ENCODE measurements at places on chromosomes 4 and X.

DNA sequence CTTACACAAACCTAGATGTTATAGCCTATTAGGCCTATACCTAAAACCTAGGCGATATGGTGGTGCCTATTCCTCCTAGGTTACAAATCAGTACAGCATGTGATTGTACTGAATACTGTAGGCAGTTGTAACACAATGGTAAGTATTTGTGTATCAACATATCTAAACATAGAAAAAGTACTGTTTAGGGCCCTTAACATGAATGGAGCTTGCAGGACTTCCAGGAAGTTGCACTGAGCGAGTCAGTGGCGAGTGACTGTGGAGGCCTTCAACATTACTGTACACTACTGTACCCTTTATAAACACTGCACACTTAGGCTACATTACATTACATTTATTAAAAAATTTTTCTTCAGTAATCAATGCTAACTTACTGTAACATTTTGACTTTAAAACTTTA, 37.8 kb downstream of the WWC2 start:
- no peak for DNase-seq

DNA sequence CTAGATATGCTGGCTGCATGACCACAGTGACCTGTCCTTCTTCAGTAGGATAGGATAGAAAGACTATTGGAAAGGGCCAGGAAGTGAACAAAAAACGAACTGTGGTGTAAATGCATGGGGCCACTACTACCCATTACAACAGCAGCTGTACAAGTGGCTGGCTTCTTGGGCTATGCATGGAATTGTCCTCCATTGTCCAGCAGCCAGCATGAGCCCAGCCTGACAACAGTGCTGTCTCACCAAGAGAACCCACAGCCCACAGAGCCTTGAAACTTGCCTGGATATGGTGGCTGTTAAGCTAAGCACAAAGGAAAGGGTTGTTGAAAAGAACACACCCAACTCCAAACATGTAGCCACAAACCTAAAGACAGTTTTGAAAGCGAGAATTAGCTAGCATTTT, 330.2 kb upstream of the F9 start:
- no peak for DNase-seq

DNA sequence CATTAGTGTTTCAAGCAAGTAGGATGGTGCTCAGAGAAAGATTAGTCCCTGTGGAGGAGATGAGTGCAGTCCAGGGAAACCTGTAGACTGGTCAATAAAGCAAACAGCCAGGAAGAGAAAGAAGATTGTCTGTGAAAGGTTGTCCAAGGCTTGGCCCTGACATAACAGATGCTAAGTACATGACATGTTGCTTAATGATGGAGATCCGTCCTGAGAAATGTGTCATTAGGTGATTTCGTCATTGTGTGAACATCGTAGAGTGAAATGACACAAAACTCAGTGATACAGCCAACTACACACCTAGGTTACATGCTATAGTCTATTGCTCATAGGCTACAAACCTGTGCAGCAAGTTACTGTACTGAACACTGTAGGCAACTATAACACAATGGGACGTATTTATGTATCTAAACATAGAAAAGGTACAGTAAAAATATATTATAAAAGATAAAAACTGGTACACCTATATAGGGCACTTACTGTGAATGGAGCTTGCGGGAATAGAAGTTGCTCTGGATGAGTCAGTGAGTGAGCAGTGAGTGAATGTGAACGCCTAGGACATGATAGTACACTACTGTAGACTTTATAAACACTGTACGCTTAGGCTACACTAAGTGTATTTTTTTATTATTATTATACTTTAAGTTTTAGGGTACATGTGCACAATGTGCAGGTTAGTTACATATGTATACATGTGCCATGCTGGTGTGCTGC, 9.0 kb upstream of the PRSS48 start:
- no peak for DNase-seq

DNA sequence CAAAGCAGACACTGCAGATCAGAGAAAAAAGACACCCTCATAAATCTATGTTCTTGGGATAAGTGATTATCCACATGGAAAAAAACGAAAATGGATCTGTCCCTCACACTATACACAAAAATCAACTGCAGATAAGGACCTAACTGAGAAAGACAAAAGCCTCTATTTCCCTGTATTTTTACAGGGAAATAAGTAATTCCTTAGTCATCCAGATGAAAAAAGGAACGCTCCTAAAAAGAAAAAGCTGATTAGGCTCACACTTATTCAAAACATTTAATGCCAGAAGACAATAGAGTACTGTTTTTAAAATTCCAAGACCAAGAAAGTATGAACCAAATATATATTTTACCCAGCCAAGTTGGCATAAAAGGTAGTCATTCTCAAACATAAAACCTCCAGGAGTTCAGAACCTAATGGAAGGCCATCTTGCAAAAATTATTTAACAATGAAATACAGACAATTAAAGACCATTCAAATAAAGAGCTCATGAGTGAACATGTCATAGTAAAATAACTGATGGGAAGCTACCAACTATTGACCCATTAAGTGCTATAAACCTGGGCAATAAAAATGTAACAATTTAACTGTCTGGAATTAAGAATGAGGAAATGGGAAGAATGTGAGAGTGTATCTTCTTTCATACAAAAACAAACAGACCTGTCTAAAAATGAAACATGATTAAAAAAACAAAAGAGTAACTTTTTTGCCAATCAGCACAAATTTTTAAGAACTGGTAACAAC, 20.4 kb downstream of the PAPSS1 start:
- no peak for DNase-seq

DNA sequence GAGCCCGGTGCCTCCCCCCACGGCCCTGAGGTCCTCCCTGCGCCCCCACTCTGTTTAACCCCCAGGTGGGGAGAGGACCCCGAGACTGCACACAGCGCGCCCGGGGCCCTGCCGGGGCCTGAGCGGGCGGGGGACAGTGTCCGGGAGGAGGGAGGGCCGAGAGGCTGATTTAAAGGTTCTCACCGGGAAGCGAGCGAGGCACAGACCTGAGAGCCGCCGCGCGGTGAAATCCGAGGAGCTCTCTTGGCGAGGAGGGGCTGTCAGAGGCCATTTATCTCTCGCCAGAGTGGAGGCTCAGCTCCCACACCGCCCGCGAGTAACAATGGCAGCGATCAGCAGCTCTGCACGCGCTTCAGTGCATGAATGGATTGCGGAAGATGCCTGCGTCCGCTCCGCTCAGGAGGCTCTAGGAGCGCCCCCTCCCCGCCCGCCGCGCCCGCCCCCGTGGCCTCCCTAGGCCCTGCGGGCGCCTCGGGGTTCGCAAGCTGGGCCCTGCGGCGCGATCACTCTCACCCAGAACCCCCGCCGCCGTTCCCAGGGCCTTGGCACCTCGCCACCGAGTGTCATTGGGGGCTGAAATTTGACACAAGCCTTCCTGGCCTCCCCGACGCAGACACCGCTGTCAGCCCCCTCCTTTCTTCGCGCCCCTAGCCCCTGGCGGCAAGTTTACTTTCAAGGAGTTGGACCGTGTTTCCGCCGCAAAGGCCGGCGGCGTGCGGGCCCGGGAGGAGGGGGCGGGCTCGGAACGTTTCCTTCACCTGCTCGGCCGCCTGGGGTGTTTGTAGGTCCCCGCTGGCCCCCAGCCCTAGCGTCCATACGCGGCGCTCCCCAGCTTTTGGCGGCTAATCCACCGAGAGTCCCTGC, 48.7 kb upstream of the BCOR start:
- no peak for DNase-seq

DNA sequence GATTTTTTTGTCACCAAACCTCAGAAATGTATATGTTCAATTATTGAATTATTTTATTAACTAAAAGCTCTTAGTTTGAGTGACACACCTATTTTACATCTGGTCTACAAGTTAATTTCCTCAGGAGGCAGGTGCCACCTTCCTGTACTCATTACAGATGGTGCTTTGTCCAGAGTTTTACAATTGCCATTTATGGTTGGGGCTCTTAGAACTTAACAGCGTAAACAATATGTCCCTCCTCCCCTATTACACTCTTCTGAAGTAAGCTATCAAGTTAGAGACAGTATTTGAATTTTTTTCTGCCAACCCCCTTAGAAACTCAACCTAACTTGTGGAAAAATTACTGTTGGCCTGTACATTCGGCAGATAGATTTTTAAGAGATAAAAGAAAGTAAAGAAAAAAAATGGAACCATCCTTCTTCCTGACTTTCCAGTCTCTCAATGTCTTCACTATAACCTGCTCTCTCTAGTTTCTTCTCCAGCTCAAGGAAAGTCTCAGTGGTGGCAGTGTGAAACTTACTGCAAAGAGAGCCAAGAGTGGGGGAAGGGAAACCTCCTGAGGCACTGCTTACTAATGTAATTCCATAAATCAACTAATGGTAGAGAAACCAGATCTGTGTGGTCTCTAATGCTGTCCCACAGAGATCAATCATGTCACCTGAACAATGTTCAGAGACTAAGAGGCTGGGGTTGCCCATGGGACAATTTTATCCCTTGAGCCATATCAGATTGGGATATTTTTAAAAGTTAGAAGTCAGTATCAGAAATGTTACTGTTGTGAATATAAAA, 7.8 kb downstream of the CXXC4 start:
- DNase-seq = no peak

- no peak for DNase-seq
Measured at GRCh38 chr4:10696253-10696652, 11.7 kb upstream of the CLNK start.

- no peak for DNase-seq
Measured at GRCh38 chrX:101736651-101737050, 77.0 kb upstream of the ARMCX2 start.

DNA sequence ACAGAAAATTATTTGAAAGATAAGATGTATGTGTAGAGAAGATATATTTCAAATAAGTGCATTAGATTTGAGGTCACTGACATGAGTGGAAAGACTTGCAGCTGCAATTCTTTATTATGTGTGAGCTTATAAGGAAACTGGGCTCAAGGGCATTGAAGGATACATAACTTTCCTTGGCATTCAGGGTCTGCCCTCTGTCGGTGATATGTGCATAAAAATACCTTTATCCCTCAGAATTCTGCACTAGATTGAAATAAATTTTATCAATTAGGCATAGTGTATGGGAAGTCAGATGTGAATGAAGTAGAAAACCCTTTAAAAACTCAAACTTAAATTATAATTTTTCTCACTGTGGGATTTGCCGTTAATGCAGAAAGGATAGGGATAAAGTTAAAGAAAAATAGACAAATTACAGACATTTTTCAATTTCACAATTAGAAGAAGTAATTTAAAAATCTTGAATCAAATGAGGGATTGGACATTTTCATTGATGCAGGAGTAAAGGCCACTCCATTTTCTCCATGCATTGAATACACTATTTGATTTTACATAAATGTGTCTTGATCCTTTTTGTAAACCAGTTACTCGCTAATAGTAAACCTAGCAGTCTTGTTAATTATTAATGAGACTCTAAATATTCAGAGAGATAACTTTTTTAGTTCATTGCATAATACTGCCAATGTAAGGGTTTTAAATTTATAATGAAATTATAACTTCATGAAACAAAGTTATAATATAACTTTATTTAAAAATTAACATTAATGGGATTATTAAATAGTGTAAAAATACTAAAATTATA, 21.0 kb upstream of the ETNPPL start:
- no peak for DNase-seq

GRCh38 chr4:81422595-81422994, 49.1 kb downstream of the RASGEF1B start:
- DNase-seq = no peak

GRCh38 chr4:107991945-107992630, 2.4 kb downstream of the HADH start:
- no peak for DNase-seq

GRCh38 chr4:8329859-8330761, 60.6 kb downstream of the HTRA3 start:
- DNase-seq = no peak

DNA sequence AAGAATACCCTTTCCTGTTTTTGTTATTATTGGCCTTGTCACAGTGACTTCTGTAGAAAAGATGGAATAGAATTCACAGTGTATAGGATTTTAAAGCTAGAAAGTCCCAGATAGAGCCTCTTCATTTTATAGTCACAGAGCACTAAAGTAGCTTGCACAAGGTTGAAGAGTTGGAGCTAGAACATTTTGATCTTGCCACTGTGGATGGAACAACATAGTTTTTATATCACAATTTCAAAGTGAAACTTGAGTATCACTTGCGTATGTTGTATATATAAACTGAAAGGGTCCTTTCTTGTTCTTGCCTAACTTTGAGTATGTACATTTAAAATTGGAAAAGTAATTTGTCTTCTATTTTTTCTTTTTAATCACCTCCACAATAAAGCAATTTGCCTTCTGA, 2.7 kb downstream of the USO1 start:
- DNase-seq = no peak

DNA sequence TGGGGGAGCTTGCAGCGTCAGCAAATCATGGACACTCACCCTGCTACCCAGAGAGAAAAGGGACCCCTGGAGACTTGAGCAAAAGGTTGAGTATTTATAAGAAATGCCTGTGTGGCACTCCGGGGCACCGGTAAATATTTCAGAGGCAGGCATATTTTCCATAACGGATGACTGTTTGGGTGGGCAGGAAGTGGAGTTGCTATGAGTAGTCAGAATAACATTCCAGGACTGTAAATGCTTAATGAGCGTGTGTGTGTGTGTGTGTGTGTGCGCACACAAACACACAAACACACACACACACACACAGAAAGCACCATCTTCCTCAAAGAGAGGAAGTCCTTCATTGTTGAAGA, 74.6 kb downstream of the MXRA5 start:
- no peak for DNase-seq

DNA sequence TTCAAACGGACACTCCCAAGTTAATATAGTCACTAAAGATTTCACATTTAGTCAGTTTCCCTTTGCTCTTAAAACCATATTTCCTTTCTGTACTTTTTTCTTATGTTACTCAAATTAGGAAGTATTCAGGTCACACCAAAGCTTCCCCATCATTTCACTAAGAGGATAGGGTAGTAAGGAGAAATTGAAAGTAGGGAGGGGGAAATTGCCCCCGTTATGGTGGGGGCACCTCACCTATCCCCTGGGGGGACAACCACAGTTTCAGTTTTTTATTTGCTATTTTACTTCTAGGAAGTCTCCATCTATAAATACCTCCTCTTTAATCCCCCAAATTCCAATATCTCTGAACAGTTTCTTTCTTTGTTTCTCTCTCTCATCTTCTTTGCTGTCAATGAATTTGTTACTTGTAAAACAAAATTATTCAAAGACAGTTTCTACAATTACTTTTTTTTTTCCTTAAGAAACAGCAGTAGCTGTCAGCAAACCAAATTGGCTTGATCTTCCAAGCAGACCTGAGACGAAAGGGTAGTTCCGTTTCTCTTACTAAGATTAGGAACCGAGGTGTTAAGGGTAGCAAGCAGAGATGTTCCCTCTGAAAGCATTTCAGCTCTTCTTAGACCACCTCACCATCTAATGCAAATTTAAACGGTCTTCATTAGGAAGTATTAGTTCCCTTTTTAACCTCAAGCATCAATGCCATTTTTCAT, 160.2 kb upstream of the KLF3 start:
- peak; percentile 89 for DNase-seq

DNA sequence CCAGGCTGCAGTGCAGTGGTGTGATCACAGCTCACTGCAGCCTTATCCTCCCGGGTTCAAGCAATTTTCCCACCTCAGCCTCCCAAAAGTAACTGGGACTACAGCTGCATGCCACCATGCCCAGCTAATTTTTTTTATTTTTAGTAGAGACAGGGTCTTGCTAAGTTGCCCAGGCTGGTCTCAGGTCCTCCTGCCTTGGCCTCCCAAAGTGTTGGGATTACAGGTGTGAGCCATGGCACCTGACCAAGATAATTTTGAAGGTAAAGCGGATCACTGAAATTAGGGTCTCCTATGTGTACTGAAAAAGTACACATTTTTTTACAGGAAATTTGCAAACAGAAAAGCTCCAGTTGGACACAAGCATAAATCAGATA, 4.8 kb downstream of the SAT1 start:
- no peak for DNase-seq

GRCh38 chrX:20320461-20321159, 53.9 kb upstream of the RPS6KA3 start:
- peak; percentile 37 for DNase-seq

Data from GM12864 (cell line).